Sciatic nerve (tissue), 2 donors: ENCODE measurements at places on chromosomes 5 and 9.

DNA sequence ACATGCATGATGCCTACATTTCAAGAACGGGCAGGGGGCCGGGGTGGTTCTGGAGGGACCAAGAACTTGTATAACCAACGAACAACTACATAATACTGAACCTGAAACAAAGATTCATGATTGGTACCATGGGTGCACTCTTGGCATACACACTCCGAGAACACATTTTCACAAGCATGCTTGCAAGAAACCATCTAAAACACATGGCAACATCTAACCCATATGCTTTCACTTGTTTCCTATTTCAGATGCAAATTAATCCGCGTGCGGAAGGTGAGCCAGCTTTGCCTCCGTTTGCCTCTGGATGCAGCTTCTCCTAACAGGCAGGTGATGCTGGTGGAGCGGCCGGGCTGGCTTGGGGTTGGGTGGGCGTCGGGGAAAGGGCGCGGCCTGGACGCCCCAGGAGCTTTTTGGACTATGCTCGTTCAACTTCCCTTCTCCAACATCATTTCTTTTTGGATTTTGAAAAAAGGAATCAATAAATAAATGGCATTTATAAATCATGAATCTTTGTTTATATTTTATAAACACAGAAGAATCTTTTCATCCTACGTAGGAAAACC is 12.5 kb upstream of the SEC16A start:
- no peak for DNase-seq

DNA sequence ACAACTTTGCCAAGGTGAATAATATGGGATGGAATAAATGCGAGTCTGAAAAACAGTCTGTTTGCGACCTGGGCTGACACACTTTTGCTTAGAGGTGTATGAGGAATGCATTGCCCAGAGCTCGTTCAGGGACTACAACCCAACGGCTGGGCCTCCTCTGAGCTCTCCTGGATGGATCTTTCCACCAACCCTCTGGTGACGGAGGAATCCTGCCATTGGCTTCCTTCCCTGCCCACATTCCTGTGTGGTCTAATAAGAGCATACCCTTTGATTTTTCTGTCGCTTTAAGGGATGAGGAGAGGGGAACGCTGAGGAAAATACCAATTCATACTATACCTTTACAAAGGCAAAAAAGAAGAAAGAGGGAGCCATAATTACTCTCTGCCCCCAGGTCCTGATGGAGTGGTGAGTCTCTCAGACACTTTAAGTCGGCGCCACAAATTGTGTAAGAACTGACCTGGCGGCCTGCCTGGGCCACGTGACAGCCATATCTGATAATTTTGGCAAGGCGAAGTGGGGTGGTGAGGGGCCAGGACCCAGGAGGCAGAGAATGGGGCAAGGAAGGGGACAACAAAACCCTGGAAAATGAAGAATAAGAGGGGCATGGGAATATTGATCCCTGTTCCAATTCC is 265.2 kb upstream of the MSX2 start:
- no peak for DNase-seq

GRCh38 chr9:137499858-137500661 is 40.9 kb upstream of the NSMF start:
- DNase-seq = no peak

DNA sequence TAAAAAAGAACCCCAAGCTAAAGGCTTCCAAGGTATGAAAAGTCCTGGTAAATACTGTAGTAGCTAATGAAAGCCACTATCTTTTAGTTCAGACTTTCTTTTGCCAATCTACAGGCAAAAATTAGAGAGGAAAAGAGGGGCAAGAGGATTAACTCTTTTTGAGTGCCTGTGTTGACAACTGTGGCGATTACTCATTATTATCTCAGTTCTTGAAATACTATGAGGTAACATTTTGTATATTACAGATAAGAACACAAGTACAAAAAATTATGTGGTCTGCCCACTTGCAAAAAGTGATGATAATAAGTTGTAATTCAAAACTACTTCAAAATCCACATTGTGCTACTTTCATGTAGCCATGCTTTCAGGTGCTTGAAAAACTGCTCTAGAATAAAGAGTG is 144.0 kb downstream of the DTWD2 start:
- no peak for DNase-seq

GRCh38 chr5:64074533-64074932 is 91.1 kb upstream of the RNF180 start:
- no peak for DNase-seq

- no peak for DNase-seq
Measured at GRCh38 chr9:92266486-92266885, 27.0 kb downstream of the IARS1 start.

- DNase-seq = no peak
Measured at GRCh38 chr9:132387133-132387532, 19.5 kb downstream of the TTF1 start.

DNA sequence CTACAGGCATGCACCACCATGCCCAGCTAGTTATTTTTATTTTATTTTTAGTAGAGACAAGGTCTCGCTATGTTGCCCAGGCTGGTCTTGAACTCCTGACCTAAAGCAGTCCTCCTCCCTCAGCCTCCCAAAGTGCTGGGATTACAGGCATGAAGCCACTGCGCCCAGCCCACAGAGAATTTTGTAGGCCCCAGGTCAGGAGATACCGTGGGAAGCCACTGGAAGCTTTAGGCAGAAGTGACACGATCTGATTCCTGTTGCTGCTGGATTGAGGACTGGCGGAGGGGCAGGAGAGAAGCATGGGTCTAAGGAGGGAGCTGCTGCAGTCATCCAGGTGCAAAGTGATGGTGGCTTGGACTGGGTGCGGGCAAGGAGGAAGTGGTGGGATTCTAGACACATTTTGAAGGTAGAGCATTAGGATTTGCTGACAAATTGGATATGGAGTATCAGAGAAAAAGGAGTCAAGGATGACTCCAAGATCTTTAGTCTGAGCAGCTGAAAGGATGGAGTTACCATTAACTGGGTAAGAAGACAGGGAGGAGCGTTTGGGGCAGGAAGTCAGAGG is 20.7 kb downstream of the TCF7 start:
- DNase-seq = no peak

GRCh38 chr9:109482391-109482916 is 15.7 kb downstream of the PTPN3 start:
- no peak for DNase-seq

DNA sequence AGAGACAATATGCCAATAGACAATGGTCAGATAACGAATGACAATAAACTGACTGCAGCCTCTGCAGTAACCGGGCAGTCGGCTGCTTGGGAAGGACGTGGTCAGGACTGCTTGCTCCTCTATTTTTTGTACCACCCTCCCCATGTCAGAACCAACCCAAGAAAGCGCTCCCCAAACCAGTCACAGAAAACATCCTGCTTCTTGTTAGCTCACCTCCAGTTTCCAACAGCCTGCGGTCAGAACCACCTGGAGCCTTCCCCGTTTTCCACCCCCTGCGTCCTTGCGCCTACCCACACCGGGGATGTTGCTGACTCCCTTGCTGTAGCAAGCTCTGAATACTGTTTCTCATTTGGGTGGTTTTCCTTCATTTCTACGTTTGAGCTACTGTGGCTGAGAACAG is 1.7 kb upstream of the MRNIP start:
- no peak for DNase-seq

DNA sequence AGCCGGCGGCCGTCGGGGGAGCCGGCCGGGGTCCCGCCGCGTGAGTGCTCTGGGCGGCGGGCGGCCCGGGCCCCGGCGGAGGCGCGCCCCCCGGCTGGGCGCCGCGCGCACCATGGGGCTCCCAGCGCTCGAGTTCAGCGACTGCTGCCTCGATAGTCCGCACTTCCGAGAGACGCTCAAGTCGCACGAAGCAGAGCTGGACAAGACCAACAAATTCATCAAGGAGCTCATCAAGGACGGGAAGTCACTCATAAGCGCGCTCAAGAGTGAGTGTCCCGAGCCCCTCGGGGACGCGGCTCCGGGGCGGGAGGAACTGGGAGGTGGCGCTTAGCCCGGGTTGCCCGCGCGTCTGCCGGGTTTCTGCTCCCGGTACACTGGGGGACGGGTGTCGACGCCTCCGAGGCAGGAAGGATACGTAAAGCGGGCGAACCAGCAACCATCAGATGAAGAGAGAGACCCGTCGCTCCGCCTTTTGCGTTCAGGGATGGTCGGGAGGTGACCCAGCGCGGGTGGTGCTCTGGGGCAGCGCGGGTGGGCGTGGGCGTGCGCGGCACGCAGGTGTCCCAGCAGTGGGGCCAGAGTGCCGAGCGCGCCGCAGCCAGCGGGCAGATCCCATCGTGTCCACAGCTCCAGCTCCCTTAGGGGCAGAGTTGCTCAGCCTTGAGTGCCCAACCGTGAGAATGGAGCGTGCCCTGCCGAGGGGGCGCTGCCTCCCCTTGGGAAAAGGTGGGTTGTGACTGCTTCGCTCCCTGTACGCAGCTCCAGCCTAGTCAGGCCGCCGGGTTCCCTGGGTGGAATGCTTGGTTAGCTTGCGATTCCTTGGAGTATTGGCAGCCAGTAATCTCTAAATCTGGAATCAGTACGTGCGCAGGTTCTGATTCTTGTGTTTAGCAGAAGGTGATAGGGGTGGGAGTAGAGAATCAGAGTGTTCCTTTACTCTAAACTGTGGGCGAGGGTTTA is 753 bp downstream of the ARHGAP26 start:
- peak; percentile 78 for DNase-seq

DNA sequence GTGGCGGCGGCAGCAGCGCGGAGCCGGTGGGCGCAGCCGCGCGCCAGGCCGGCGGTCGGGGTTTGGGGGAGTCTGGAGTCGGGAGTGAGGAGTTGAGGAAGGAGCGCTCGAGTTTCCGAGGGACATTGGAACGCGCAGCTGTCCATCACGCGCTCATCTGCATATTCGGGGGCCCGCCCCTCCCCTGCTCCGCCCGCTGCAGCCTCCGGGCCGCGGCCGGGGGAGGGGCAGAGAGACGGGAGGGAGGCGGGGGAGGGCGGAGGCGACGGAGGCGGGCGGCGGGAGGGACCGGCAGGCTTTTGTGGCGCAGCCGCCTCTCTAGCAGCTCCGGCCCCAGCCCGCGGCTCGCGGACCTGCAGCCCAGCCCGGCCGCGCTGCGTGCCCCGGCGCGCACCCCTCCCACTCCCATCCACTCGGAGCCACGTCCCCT is at the start of gene IRX2:
Gene IRX2, minus strand, starts transcription at position 86 of the 430 bp plus-strand sequence. CDS start 264 bp downstream, outside the sequence.
- DNase-seq = no peak

GRCh38 chr9:111298111-111298510 is 31.9 kb downstream of the OR2K2 start:
- no peak for DNase-seq

DNA sequence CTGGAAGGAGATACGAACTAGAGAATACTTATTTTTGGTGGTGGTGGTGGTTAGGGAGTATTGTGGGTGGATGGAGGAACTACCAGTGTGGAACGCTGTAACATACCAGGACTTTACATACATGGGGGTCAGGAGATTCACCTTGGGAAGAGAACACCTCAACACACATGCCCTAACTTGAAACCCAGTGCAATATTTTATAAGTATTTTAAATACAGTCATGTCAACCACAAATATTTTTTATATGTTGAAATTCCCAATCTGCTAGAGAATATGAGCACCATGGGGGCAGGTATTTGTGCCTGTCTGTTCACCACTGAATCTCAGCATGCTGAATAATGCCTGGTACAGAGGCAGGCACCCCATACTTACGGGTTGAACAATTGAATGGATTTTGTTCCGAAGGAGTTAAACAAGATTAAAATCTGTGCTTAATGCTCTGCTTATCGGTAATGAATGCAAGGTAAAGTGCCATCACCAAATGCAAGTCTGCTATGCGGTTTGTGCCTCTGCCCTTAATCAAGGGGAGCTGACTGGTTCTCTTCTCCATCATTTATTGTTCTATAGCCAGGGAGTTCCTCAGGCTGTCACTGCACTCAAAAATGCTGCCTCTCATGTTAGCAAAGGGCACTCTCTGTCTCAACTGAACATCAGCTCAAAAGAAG is 65.3 kb downstream of the RASEF start:
- DNase-seq = no peak

GRCh38 chr9:93659837-93660177 is 83.4 kb downstream of the PHF2 start:
- DNase-seq = no peak

- DNase-seq = no peak
Measured at GRCh38 chr5:72324189-72324825, 4.1 kb downstream of the PTCD2 start.

DNA sequence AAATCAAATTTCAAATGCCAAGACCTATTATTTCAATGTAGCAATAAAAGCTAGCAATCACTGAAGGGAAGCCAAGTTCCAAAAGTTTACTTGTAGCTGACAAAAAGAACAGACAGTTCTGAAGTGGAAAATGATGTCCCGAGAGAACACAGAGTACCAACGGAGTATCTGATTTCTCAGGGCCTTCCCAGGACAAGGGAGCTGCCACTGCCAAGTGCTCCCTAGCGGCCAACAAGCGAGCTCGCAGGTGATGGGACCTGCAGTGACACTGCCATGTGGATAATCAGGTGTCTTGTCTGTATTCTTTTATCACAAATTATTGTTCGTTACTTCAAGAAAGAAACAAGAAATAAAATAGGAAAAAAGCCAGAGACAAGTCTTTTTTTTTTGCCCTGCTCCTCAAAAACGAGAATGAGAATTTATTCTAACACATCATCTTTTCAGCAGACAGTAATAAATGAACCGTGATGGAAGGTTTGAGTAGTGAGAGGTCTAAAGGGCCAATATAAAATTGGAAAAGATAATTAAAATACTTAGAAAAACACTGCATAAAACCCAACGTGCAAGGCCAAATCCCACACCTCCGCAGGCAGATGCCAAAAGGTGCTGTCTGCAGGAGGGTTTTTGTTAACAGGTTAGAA is 159.4 kb downstream of the MYO10 start:
- no peak for DNase-seq

DNA sequence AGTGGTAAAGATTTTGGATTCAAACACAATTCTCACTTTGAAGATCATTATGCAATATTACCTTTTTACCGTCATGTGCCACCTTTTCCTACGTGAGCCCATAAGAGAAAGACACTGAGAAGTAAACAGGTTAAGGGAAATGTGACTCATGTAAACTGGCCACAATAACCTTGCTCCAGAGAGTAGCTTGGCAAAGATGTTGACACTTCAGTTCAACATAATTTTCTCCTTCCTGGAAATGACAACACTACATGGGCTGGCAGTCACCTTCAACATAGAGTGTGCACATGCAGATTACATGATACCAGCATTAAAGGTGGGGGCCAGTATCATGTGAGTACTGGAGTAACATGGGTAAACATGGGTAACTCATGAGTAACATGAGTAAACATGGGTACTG is 141.9 kb downstream of the CDK5RAP2 start:
- DNase-seq = no peak

- no peak for DNase-seq
Measured at GRCh38 chr5:97531549-97531948, 348.5 kb upstream of the RIOK2 start.

GRCh38 chr5:119021149-119021732 is 32.9 kb upstream of the DTWD2 start:
- DNase-seq = no peak

DNA sequence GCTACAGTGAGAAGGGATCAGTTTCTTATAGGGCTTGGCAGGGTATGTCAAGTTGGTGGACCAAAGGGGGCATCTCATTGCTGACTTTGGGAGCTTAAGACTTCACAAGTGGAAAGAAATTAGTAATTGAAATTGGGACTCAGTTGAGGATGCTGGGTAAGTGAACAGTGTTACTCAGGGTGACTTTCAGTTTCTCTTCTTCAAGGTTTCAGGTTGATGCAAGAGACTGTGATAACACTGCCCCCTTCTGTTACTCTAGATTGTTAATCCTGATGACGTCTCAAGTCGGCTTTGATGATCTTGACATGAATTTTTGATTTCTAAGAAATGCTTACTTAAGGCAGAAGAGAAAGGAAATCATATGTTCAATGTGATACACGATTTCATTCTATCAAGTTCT is 21.3 kb downstream of the KCTD16 start:
- no peak for DNase-seq

- no peak for DNase-seq
Measured at GRCh38 chr5:55544341-55544740, 9.6 kb upstream of the PLPP1 start.

GRCh38 chr5:124706051-124706450 is 40.4 kb downstream of the ZNF608 start:
- no peak for DNase-seq
